ENCODE measurements at places on chromosomes 4 and X. TPM values are rescaled to one million over a fixed set of nuclear protein-coding genes. Genes with fewer than 3 reads are reported as not detected.

Gene ALAS2
- total RNA-seq = not detected

Gene MID2
- 8.4 TPM for total RNA-seq

Gene ASB11
- total RNA-seq = not detected

Gene ELOVL6
- total RNA-seq = 23.4 TPM

Gene PROM1
- total RNA-seq = 0.56 TPM

Gene QRFPR
- total RNA-seq = not detected

Gene DCX
- not detected for total RNA-seq

Gene SEL1L3
- 22.9 TPM for total RNA-seq

Gene HERC6
- total RNA-seq = 3.2 TPM

Gene TMPRSS11E
- 0.09 TPM for total RNA-seq

Gene MUC7
- total RNA-seq = not detected

Gene EVC
- total RNA-seq = 10.6 TPM

Gene PRMT9
- 2.9 TPM for total RNA-seq

Gene VGLL1
- total RNA-seq = not detected

Gene GPR34
- total RNA-seq = 0.09 TPM

Gene PTCHD1
- not detected for total RNA-seq

Gene HPGDS
- not detected for total RNA-seq

Gene PABPC1L2A
- not detected for total RNA-seq

Gene TLR8
- not detected for total RNA-seq

Gene PPARGC1A
- 0.12 TPM for total RNA-seq

Gene CXCL3
- total RNA-seq = 4.0 TPM

Gene PHKA1
- total RNA-seq = 30.8 TPM

Gene DCAF4L1
- 0.14 TPM for total RNA-seq

Gene CHIC2
- total RNA-seq = 6.6 TPM

Gene YIPF7
- total RNA-seq = not detected

Gene RASGEF1B
- not detected for total RNA-seq

Gene KLB
- total RNA-seq = 0.08 TPM

Gene MAGEA9B
- not detected for total RNA-seq

Gene KLHL5
- total RNA-seq = 54.3 TPM

Gene SPACA5B
- total RNA-seq = not detected

Gene LIMCH1
- 50.7 TPM for total RNA-seq

Gene GABRQ
- total RNA-seq = 0.20 TPM

Gene KIT
- total RNA-seq = 0.02 TPM

Gene GAGE12J
- total RNA-seq = not detected

Measured in A549 treated with Hydrocortisone at 1 μM for 4 hours (cell line).